Spleen (tissue), 13 donors: ENCODE measurements at places on chromosomes 1 and 21. TPM values are rescaled to one million over a fixed set of nuclear protein-coding genes. Genes with fewer than 3 reads are reported as not detected.

DNA sequence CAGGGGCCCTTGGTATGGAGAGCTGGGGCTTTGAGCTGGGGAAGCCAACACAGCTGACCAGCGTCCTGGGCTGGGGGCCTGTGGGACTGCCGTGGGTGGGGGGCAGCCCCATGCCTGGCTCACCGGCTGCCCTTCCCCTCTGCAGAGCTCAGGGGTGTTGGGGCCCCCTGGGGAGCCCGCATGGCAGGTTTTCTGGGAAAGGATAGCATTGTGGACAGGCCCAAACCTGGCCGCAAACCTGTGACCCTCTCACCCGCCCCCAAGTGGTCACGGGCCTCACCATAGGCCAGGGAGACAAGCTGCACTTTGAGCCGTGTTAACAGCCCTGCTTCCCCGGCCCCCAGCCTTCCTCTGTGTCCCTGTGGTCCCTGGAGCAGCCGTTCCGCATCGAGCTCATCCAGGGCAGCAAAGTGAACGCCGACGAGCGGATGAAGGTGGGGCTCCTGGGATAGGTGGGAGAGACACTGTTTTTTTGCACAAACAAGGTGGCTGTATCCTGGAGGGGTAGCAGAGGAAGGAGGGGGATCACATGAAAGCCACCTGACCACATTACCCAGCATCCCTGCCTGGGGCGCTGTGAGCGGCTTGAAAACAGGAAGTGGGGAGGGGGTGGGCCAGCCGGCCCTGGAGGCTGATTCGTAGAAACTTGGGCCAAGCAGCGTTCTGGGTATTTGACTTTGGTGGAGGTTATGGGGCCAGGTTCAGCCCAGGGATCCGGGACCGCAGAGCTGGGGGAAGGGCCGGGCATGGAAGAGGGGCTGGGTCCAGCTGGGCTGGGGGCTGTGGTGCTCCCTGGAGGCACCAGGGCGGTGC, 65.9 kb downstream of the PIK3CD start:
- peak; percentile 96 for DNase-seq

GPA33 gene
- total RNA-seq: 0.54 TPM

GRCh38 chr1:75085931-75086330, 48.3 kb upstream of the LHX8 start:
- DNase-seq: no peak

- DNase-seq: no peak
These were observed 1057.3 kb downstream of the ADGRL2 start for GRCh38 chr1:82858031-82858430.

GRCh38 chr1:99306644-99307043, 42.4 kb downstream of the PLPPR4 start:
- DNase-seq: no peak
